ENCODE measurements at places on chromosomes 11 and 22.

GRCh38 chr22:44051961-44052360, 27.9 kb downstream of the PARVB start:
- no peaks in the 10 kb centered on the region for H3K36me3 ChIP-seq
- H3K4me1 ChIP-seq, result peaks cover 16% of the 10 kb centered on the region

DNA sequence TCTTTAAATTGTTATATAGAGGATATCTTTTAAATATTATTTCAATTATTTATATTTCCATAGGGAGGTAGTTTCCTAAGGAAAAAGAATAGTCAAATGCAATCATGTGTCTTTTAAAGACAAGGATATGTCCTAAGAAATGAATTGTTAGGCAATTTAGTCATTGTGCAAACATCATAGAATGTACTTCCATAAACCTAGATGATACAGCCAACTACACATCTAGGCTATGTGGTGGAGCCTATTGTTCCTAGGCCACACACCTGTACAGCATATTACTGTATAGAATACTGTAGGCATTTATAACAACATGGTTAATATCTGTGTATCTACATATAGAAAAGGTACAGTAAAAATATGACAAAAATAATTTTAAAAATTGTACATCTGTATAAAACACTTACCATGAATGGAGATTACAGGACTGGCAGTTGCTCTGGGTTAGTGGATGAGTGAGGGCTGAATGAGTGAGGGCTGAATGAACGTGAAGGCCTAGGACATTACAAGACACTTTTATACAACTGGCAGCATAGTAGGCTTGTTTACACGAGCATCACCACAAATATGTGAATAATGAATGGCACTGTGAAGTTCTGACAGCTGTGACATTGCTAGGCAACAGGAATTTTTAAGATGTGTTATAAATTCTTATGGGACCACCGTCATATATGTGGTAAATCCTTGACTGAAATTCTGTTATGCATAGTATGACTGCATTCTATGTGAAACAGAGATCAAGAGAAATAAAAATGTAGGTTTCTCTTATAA, 1879.0 kb upstream of the RAG2 start:
- no peaks in the 10 kb centered on the region for H3K27me3 ChIP-seq
- no peaks in the 10 kb centered on the region for H3K36me3 ChIP-seq
- no peak overlapping the region for H3K27ac ChIP-seq
- DNase-seq, result no peak

DNA sequence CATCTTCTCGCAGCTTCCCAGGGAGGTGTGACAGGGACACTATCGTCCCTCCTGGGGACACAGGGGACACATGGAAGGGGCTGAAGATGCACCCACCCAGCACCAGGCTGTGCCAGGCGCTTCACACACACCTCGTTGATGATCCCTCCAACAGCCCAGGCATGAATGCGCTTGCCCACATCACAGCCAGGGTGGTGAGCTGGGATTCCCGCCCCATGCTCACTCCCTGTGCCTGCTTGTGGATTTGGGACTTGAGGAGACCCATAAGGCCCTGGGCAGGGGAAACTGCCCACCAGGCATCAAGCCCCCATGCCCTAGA, 57.8 kb downstream of the OTOG start:
- H3K4me1 ChIP-seq, result no peaks in the 10 kb centered on the region
- H3K36me3 ChIP-seq, result no peaks in the 10 kb centered on the region
- H3K27ac ChIP-seq, result no peak overlapping the region

GRCh38 chr11:64152841-64153691, 12.8 kb downstream of the MACROD1 start:
- H3K4me3 ChIP-seq, result no peak overlapping the region
- DNase-seq, result peak; percentile 76
- no peaks in the 10 kb centered on the region for H3K36me3 ChIP-seq

GRCh38 chr22:37077802-37078448, 26.4 kb downstream of the KCTD17 start:
- peak overlapping the region; percentile 1 for H3K4me3 ChIP-seq
- no peaks in the 10 kb centered on the region for H3K27me3 ChIP-seq
- H3K4me1 ChIP-seq, result peaks cover 68% of the 10 kb centered on the region
- H3K36me3 ChIP-seq, result peaks cover 3% of the 10 kb centered on the region
- DNase-seq, result peak; percentile 88
- H3K27ac ChIP-seq, result peak overlapping the region; percentile 100
